Posterior cingulate gyrus (tissue), 11 donors: ENCODE measurements at places on chromosomes 16 and 17.

GRCh38 chr17:34151102-34151501 is 104.0 kb upstream of the CCL2 start:
- DNase-seq: no peak

GRCh38 chr16:57023541-57024249 is 34.3 kb downstream of the NLRC5 start:
- DNase-seq: no peak

GRCh38 chr17:66649818-66650543 is 184.9 kb upstream of the CACNG5 start:
- no peak for DNase-seq

DNA sequence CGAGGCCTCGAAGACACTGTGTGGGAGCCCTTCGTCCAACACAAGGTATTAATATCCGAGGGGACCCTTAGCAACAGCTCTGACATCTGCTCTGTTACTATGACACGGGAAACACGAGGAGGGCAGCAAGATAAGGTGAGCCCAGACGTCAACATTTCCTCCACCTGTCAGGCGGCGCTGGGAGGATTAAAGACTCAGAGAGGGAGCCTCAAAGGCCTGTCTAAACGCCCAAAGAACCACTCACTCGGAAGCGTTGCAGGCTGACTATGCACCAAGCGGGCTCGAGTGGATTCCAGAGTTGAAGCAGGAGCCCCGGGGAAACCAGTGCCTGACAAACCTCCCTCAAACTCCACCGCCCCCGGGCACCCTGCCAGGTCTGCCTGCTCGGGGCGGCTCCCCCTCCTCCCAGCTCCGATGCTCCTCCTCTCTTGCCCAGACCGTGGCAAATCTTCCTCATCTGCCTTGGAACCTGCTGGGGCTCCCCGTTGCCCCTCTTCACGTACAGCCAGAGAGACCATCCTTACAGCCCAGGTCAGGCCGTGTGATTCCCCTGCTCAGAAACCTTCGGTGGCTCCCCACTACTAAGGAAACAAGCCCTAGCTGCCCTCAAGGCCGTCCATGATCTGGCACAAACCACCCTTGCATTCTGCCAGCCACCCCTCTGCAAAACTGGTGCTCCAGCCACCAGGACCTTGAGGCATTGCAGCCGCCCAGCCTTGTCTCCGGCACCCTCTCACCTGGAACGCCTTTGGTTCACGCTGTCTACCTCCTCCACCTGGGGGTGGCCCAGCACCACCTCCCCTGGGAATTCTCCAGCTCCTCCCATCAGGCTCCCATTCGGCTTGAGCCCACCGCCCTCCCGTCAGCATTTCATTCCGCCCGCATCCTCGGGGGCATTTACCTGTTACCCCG is 16.2 kb downstream of the RPH3AL start:
- DNase-seq: no peak

GRCh38 chr16:59478838-59479237 is 744.7 kb upstream of the GOT2 start:
- DNase-seq: no peak

- no peak for DNase-seq
Observed at GRCh38 chr17:16106161-16106891, 106.7 kb downstream of the TTC19 start.

- no peak for DNase-seq
Observed at GRCh38 chr16:11372073-11372828, 27.0 kb downstream of the RMI2 start.

GRCh38 chr17:83050651-83051395 is 28.6 kb upstream of the METRNL start:
- no peak for DNase-seq

DNA sequence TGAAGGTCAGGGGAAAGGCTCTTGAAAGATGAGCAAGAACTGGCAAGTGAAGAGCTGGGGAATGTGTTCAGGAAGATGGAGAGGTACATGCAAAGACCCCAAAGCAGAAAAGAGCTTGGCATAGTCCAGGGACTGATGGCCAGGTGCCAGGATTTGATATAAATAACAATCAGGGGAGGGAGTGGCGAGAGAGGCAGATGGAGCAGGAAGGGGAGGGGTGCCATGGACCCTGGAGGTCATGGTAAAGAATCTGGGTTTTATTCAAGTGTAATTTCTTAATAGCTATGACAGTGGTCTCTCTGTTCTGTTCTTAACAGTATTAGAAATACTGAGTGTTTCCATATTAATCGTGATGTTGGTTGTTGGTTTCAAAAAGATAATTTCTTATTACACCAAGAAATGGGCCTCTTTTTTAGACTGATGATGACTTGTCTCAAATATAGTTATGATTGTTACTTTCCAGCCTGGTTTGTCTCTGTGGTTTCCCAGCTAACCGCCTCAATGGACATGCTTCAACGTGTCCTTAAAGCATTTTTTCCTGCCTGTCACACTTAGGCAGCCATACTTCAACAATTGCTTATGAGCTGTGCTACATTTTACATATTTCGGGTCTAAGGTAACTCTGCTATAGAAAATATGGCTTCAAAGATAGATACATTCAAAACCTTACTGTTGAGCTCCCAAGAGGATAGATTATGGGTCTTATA is 49.4 kb downstream of the MYH10 start:
- no peak for DNase-seq

- no peak for DNase-seq
Observed at GRCh38 chr16:80161799-80162739, 378.7 kb upstream of the DYNLRB2 start.

- DNase-seq: no peak
Observed at GRCh38 chr17:46826116-46826515, 7.6 kb upstream of the WNT3 start.

- DNase-seq: peak; percentile 85
Observed at GRCh38 chr17:77451245-77451893, 310.6 kb downstream of the SEC14L1 start.

DNA sequence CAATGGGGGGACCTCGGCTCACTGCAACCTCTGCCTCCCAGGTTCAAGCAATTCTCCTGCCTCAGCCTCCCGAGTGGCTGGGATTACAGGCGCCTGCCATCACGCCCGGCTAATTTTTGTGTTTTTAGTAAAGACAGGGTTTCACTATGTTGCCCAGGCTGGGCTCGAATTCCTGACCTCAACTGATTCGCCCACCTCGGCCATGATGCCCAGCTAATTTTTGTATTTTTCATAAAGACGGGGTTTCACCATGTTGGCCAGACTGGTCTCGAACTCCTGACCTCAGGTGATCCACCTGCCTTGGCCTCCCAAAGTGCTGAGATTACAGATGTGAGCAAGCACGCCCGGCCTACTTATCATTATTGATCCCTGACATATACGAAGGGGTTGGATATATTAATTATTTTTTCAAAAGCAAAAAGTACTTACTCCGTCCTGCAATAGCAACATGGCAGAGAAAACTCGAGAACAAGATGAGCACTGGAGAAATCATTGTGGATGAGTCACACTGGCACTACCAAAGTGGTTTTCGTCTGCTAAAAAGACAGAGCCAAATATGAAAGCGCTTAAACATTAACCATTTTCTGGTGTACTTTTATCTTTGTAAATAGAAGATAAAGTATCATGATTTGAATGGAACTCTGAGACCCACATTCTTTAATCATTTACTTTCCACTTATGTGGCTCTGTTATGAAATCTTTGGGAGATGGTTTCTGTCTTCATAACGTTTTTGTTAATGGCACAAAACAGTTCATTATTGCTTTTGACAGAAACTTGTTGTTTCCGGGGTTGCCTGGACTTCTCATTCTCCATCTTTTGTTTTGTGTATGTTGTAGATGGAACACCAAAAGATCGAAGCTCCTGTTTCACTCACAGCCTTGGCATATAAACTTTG is at the start of gene APOH:
APOH (minus strand) TSS at position 529 of the 896 bp plus-strand sequence; CDS start at position 493, 36 bp downstream.
- no peak for DNase-seq

DNA sequence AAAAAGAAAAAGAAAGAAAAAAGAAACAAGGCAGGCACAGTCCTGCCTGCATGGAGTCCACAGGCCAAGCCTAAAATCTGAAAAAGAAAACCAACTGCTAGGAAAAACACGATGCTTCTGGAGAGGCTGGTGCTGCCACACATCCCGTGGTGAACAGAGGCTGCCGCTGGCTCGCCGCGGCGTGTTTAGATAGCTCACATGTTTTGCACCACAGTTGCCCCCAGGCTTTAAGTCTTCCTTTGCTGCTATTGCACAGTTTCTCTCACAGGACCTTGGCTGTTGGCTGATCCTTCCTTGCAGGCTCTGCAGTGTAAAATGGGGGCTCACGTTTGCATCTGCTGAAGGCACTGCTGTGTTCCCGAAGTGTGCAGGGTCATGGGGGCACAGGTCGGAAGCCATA is 8.6 kb downstream of the SLC6A4 start:
- DNase-seq: no peak

DNA sequence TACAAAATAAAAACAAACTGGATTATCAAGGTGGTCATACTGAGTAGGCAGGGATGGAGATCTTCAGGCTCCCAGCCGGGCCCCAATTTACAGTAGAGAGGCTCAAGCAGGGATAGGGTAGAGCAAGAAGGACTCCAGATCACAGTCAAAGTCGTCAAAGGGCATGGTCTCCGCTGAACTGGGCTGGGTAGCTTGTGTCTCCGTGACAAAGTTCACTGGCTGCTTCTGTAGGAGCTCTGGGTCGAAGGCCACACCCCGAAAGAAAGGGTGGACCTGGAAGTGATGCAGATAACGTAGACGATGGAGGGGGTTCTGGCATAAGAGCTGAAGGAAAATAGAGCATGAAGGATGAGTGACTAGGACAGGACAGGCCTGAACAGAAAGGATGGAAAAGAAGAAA is 3.6 kb downstream of the RSKR start:
- no peak for DNase-seq

DNA sequence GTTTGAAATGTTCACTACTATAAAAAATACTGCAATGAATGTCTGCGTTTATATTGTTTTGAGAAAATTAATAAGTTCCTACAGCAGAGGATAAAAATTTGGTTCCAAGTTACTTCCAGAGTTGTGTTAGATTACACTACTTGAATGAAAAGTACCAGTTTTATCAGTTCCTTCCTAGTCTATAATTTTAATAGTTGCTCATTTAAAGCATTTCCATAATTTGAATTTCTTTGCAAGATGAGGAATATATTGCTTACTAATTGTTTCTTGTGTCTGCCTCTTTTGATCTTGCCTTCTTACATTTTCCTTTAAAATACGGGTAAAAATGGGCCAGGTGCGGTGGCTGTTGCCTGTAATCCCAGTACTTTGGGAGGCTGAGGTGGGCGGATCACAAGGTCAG is 4.0 kb downstream of the EMC6 start:
- no peak for DNase-seq

DNA sequence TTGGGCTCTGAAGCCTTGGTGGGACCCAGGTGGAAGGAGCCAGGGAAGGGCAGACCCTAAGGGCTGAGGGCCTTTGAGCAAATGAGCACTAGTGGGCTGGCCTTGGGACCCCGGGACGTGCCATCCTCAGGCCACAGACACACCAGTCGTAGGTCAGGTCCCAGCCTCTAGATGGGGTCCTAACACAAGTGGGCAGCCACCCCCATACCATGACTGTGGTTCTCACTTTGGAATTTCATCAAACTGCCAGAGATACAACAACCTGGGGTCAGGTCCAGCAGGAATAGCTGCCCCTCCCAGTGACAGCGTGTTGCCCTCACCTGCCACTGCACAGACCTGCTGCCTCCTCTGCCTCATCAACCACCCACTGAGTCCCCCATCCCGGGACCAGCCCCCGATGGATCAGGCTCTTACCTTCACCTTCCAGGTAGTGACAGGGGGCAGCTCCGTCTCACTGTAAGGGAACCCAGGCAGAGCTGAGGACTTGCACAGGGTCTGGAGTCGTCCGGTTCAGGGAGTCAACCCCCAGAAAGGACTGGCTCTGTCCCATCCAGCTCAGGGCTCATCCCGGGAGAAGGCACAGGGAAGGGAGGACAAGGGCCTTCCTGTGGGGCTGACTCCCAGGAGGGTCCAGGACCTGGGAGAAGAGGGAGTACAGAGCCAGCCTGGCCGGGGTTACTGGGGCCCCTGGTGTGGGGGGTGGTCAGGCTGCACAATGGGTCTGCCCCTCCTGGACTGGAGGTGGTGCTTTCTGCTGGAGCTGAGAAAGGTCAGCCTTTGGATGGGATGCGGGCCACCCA is 40.0 kb downstream of the LGALS9 start:
- no peak for DNase-seq

GRCh38 chr17:37512442-37513068 is 22.9 kb downstream of the DUSP14 start:
- DNase-seq: no peak

DNA sequence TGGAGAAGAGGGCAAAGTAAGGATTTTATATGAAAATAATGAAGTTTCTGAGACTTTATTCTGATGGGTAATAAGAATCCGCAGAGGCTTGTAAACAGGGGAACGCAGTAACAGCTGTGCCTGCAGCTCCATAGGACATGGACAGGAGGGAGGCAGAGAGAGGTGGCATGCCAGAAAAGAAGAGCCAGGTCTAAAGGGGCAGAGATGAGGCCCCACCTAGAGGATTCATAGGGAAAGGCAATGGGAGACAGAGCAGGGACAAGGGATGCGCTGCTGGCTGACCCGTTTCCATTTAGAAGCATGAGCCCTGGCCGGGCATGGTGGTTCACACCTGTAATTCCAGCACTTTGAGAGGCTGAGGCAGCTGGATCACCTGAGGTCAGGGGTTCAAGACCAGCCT is 340.3 kb upstream of the CDH5 start:
- DNase-seq: no peak

DNA sequence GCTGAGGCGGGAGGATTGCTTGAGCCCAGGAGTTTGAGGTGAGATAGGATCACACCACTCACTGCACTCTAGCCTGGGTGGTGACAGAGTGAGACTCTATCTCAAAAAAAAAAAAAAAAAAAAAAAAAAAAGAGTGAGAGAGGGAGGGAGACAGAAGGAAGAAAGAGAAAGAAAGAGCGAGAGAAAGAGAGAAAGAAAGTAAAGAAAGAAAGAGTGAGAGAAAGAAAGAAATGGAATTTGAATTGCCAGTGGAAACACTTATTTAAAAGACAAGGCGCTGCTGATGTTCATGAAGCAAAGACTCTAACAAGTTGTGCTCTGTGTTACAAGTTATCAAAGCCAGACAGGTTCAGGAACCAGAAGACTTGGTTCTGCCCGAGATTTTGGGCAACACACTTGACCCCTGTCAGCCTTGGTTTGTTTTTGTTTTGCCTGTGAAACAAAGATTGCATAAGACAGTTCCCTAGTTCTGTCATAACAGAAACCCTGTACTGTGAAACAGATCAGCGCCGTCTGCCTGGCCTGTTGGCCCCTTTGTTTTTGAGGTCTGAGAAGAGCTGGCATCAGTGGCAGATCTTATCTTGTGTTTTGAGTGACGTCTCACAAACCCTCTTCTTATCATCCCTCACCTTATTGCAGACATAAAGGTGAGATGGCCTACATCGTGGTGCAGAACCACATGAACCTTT is 55.4 kb upstream of the ENDOV start:
- DNase-seq: no peak

- no peak for DNase-seq
Observed at GRCh38 chr17:78892520-78892919, 10.5 kb downstream of the CEP295NL start.

GRCh38 chr17:40031706-40032105 is 16.5 kb downstream of the CSF3 start:
- no peak for DNase-seq
